ENCODE measurements at places on chromosomes 1 and 21.

- DNase-seq, result no peak
These were observed 25.2 kb downstream of the WNT3A start for GRCh38 chr1:228032041-228032440.

GRCh38 chr1:57079454-57080157 is 113.8 kb upstream of the C8B start:
- DNase-seq, result no peak

GRCh38 chr1:84959294-84959693 is 37.6 kb downstream of the MCOLN2 start:
- no peak for DNase-seq

GRCh38 chr1:50343323-50343722 is 79.9 kb downstream of the DMRTA2 start:
- DNase-seq, result no peak

- no peak for DNase-seq
These were observed 49.9 kb downstream of the STUM start for GRCh38 chr1:226598455-226598849.

DNA sequence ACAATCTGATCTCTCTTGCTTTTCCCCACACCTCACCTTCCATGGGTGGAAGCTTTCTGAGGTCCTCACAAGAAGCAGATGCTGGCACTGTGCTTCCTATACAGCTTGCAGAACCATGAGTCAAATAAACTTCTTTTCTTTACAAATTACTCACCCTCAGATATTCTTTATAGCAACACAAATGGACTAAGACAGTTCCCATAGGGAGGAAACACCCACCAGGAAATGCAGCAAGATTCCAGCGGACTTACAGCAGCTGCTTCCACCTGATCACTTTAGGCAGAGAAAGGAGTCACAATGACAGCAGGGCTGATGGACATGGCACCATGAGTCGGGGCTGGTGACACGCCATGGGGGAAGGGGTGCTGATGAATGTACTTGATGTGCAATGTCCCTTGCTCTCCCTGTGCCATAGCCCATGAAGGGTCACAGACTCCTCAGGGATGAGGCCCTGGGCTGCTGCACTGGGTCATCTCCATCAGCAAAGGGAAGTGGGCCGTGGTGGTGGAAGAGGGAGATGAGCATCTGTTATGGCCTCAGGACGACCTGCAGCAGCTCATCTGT is 53.9 kb downstream of the PRSS38 start:
- no peak for DNase-seq

DNA sequence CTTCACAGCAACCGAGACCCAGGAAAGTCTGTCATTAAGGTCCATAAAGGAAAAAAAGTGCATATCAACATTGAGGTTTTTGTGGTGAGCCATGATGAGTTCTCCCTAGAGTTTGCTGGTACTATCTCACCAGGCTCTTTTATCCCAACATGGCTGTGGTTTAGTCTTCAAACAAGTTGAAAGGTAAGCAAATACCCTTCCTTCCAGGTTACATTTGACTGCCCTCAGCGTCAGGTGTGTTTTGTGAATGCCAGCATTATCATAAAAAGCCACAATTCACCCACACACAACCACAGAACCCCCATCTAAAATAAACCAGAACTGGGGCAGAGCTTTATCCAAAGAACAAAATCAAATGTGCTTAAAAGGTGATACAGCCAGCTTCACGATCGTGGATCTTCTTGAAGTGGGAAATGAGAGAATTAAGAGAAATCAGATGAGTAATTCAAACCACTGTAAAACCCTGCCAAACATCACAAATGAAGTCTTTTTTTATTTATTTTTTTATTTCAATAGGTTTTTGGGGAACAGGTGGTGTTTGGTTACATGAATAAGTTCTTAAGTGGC is 64.7 kb downstream of the SETD4 start:
- DNase-seq, result peak; percentile 45
